ENCODE measurements at places on chromosomes 13 and 19.

DNA sequence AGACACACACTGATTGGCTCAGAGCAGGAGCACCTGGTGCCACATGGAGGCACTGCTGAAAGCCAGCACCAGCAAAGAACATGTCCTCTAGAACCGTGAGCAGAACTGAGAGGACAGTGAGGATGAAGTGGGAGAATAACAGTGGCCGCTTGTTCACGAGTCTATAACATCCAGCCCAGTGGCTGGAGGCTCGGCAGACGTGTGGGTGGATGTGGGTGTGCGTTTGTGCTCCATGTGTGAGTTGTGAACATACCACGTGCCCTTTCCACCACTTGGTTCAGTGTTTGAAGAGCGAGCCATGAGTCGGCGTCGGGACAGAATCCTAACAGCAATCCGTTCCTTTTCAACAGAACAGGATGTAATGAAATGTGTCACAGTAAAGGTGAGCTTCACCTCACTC, 113.0 kb downstream of the SOX1 start:
- DNase-seq, result no peak

- DNase-seq, result no peak
These were observed 12.7 kb upstream of the GAS6 start for GRCh38 chr13:113876346-113877148.

- no peak for DNase-seq
These were observed 14.9 kb upstream of the GPR18 start for GRCh38 chr13:99273128-99273527.

GRCh38 chr19:2327773-2328400, 499 bp downstream of the LSM7 start:
- DNase-seq, result no peak

GRCh38 chr13:82220641-82221040, 1661.6 kb downstream of the SLITRK1 start:
- no peak for DNase-seq

GRCh38 chr13:79482281-79482970, 1.5 kb downstream of the NDFIP2 start:
- no peak for DNase-seq

- no peak for DNase-seq
These were observed 26.9 kb downstream of the MAU2 start for GRCh38 chr19:19347401-19348110.

GRCh38 chr13:104024416-104025170, 958.4 kb upstream of the SLC10A2 start:
- DNase-seq, result no peak

DNA sequence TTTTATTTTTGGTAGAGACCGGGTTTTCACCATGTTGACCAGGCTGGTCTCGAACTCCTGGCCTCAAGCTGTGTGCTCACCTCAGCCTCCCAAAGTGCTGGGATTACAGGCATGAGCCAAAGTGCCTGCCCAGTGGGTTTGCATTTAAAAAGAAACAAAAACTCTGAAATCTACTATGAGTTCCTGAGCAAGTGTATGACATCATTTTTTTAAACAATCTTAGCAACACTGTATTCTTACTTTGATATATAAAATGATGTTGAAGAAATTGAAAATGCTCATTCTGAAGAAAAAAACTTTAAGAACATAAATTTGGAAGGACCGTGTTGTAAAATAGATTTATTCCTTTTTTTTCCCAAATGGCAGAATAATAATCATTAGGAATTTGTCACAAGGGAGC, 1199.7 kb downstream of the DIAPH3 start:
- no peak for DNase-seq

GRCh38 chr13:86856991-86857390, 814.2 kb upstream of the SLITRK5 start:
- no peak for DNase-seq

DNA sequence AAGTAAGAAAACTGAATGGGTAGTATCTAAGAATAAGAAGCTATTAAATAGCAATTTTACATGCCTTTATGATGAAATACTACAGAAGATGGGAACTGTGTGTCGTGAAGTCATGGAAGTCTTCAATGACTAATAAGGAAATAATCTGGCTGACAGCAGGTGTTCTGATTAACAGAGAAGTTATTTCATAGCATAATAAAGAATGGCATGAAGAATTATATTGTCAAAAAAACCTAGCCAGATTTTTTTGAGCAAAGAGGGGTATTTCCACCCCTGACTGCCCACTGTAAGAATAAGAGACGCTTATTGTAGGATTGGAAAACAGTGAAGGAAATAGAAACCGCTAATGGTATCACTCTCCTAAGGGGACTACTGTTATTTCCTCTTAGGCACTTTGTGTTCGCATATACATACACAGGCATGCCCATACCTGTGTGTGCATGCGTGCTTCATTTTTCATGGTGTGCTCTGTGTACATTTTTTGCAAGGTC, 318.8 kb downstream of the SHISA2 start:
- DNase-seq, result no peak

GRCh38 chr19:18975011-18975410, 34.0 kb upstream of the HOMER3 start:
- DNase-seq, result no peak

- no peak for DNase-seq
These were observed 816.2 kb upstream of the ATXN8OS start for GRCh38 chr13:69291292-69291906.

DNA sequence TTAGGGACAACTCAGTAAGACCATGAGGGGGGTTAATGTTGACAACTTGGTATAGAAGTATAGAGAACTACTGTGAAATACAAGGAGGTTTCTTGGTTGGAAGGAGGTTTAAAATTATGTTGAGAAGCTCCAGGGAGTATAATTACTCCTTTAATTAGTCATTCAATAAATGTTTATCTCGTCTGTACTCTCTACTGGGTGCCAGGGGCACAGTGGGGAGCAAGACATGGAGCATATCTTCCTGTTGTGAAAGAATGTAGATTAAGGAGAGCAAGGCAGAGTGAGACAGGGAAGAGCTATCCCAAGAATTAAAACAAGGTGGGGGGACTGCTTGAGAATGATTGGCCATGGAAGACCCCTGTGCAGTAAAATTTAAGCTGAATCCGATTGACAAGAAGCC, 33.7 kb upstream of the TDRD3 start:
- DNase-seq, result no peak

GRCh38 chr19:23788411-23788810, 29.7 kb upstream of the ZNF681 start:
- no peak for DNase-seq

DNA sequence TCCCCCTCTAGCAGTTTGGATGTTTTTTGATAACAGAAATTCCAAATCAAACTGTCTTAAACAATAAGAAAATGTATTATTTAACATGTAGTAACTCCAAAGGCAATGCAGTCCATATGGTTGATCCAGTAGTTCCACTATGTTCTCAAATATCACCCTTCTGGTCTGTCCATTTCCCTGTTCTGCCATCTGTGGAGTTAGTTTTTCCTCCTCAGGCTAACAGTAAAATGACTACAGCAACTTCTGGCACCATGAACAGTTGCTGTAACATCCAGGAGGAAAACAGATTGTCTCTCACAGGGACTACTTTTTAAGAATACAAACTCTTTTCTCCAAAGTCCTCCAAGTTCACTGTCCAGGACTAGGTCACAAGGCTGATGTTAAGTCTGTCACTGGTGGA, 455.4 kb downstream of the FGF14 start:
- DNase-seq, result no peak

- no peak for DNase-seq
These were observed 25.9 kb downstream of the GRIN2D start for GRCh38 chr19:48419158-48419920.

DNA sequence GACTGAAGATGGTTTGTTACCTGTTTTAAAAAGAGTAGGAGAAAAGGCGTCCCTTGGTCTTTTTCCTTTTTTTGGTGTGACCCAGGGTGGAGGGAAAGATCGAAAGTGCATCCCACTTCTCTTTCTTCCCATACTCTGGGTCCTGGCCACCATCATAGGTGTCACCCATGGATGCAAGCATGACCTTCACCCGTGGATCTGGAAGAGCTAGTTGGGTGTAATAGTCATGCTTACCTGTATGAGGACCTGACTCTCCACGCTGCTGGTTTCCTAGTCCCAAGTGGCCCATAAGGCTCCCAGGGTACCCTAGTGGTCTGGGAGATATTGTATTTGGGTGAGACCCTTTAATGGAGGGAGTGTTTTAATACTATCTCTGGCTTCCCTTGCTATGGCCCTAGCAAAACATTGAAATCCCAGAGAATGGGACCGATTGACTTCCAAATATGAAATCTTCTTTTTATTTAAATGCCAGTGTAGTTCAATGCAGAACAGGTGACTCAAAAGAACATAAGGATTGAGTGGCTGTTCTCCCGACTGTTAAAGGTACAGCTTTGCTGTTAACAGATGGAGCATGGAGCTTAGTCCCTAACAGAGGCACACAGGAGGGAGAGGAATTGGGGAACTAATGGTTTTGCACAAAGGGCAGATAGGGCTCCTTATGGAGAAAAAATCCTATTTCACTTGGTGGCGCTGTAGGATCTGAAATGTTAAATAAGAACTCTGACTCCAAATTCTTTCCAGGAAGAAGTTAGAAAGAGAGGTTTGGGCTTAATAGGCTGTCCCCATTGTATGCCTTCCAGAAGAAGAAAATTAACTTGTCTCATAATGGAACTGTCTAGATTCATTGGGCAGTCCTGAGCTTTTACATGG, 7.0 kb upstream of the ZNF550 start:
- no peak for DNase-seq

DNA sequence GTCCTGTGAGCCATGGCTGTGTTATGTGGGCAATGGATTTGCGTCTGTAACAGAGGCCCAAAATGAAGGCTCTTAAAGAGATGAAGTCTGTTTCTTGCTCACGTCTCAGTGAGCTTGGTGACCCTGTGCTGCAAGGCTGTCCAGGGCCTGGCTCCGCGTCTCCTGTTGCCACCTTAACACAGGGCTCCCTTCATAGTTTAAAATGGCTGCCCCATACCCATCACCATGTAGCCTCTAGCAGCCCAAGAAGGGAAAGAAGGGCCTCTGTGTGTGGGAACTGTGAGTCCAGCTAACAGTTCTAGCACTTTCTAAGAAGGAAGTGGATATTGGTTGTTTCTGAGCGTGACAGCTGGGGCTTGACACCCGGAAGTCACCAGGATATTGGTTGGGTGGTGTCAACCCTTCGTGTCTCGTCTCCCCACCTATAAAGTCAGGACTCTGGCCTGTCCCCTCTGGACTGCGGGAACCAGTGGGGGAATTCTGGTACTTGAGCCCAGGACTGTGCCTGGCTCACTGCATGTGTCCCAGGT, 20.9 kb downstream of the TMED1 start:
- no peak for DNase-seq
